ENCODE measurements at places on chromosomes 2 and 18.
A peak's percentile ranks its signal among the peaks of the same experiment; 100 is the strongest.

DNA sequence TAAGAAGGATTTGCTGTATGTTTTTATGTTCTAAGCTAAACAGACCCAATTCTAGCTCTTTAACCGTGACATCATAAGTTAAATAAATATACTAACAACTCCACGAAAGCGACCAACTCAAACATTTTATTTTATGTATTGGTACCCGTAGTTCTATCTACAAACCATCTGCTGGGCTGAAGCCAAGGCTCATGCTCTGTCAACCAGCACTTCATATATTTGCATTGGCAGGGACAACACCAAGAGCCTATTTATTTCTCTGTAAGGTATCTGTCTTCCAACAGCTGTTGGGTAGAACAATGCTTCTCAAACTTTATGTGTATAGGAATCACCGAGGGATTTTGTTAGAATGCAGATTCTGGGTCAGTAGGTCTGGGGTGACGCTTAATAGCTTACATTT, 64.5 kb downstream of the PID1 start:
- no peak for DNase-seq

- DNase-seq: no peak
These were observed 29.2 kb downstream of the HS6ST1 start for GRCh38 chr2:128289439-128289838.

DNA sequence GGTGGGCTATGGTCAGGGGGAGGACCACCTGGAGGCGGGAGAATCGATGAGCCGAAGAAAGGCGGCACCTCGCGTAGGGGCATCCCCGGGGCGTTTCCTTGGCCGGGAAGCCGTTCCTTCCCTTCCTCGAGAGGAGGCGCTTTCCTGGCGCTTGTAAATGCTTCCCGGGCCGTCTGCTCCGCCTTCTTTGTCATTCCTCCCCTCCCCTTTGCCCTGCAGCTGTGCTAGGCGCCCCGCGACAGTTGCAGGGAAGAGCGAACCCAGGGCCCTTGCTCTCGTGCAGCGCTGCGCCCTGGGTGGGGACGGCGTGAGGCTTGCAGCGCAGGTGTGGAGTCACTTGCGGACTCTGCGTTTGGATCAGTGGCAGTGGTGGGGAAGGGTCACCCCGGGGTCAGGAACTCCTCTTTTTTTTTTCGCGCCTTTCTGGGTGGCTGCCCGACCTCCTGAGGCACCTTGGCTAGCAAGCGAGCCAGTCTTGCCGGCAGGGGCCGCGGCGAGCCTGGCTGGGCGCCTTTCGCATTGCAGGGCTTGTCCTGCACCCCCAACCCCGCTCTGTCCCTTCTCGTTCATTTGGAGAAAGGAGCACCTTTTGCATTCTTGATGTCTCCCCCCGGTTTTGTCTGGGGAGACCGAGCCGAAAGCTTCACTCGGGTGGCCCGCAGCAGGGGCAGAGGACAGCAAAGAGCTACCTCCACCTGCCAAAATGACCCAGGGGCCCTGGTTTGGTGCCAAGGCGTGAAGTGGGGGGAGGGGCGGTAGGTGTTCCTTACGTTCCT, 858 bp downstream of the KCNS3 start:
- DNase-seq: peak; percentile 33

DNA sequence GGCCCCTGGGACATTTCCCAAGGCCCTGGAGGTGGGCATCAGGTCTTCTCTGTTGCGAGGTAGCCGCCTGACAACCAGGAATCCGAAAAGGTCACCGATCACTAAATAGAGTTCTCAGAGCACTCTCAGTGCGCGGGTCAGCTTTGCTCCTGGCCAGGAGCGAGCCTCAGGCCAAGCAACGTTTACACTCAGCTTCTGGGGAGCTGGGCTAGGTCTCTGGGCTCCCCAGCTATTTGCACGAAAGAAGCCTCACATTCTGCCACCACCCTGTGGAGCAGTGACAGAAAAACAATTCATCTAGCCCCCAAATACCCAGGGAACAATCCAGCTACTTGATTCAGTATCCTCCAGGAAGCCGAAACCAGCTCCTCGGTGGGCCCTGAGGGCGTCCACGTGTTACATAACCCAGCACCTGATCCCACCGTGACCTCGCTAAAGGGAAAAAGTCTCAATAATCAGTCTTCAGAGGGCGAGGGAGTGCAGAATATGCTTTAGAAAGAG, 3.3 kb downstream of the SH3BP4 start:
- no peak for DNase-seq

- DNase-seq: no peak
These were observed 43.8 kb downstream of the REEP1 start for GRCh38 chr2:86293612-86294011.

GRCh38 chr18:65821911-65822310, 71.1 kb downstream of the CDH7 start:
- no peak for DNase-seq

GRCh38 chr2:238881353-238882081, 33.6 kb downstream of the TWIST2 start:
- no peak for DNase-seq

DNA sequence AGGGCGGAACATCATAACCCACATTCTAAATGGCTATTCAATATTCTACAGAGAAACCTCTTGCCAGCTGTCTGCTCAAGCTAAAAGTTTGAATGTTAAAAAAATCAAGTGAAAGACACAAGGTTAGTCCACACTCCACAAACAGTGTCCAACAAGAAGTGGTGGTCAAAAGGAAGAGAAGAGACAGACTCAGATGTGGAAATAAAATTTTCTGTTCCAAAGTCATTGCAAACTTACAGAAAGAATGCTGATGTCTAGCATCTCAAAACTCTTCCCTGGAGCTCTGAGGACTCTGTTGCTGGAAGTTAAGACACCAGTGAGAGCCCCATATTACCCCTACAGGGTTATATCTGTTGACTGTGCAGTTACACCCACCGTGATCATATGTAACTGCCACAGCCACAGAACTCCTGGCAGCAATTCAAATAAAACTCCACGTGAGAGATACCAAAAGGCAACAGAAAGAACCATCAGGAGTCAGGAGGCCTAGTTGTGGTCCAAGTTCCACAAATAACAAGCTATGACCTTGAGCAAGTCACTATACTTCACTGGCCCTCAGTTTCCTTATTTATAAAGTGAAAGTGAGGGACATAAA, 60.9 kb downstream of the AAK1 start:
- no peak for DNase-seq

GRCh38 chr2:241568726-241569125, 10.2 kb downstream of the BOK start:
- DNase-seq: no peak

- DNase-seq: no peak
These were observed 183.4 kb downstream of the CALCRL start for GRCh38 chr2:187264612-187265011.

DNA sequence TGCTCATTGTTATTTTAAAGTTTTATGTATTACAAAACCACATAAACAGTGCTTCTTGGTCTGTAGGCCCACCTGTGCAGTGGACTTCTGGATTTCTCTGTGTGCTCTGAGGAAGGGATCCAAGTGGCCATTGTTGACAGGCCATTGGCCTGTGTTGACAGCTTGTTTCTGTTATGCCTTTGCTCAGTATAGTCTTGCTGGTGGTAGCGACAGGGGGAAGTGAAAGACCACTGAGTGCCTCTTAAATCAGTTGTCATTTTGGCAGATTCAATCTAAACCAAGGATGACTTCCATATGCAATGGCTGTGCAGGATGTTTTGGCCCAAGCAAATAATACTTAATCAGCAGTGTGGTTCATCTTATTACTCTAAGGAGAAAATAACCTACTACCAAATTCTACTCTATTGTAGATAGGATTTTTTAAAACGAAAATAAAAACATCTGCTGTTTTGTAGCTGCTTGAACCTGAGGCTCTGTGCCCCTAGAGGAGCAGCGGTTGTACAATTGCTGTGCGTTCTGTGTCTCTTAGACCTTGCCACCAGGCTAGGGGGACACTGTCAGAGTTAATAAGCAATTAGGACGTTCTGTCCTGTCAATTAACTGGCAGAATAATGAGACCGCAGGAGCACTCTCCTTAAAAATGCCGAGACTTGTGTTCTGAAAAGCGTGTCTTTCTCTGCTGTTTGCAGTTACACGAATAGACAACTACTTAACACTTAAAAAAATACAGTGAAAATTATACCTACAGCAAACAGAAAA, 108.2 kb downstream of the RHBDD1 start:
- DNase-seq: no peak

- DNase-seq: no peak
These were observed 218.2 kb downstream of the NDUFA10 start for GRCh38 chr2:239806758-239807434.

GRCh38 chr2:229445019-229445418, 173.9 kb upstream of the PID1 start:
- no peak for DNase-seq

DNA sequence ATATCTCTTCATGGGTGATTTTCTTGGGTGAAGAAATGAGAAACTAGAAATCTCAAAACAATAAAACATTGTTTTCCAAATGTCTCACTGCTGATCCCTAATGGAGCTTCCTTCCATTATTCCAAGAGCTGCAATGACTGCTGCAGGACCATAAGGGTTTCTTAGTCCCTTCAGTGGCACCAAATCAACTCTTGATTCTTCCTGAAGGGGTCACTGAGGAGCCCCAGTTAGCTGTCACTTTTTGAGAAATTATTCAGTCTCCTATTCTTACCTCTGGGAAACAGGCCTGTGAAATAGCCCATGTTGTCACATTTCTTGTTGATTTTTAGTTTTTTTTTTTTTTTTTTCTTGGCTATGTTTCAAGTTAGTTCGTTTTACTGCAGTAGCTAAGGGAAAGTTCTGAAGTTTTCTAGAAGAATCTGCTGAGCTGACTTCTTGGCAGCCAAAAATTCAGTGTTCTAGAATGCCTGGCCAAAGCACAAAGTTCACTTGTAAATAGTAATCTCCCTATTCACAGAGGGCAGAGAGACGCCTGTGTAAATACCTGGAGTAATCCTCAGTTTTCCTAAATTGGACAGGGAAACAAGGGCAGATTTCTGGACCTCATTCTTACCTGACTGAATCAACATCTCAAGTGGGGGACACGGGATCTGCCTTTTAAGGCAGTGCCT, 480.0 kb downstream of the RIT2 start:
- no peak for DNase-seq

DNA sequence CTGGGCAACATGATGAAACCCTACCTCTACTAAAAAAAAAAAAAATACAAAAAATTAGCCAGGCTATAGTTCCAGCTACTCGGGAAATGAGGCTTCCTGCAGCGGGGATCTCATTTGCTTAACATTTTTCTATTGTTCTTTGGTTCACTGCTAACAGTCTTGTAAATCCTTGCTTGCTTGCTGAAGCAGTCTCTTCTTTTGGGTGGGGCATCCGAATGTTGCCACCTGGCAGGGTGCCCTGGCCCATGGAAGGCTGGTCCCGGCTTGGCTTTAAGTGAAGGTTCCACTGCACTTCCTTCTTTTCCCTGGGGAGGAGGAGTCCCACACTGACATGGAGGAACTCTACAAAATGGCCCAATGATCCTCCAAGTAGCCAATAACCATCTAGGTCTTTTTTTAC, 6.0 kb upstream of the ANKRD29 start:
- DNase-seq: no peak

- DNase-seq: no peak
These were observed 41.9 kb downstream of the C1QL2 start for GRCh38 chr2:119116411-119117295.

GRCh38 chr2:108288534-108289106, at the start of gene SULT1C2:
SULT1C2 (plus strand) TSS chr2:108288895; CDS start chr2:108293668, 4,773 bp downstream.
- peak; percentile 79 for DNase-seq

GRCh38 chr2:30686000-30686399, 121.2 kb downstream of the CAPN13 start:
- no peak for DNase-seq

DNA sequence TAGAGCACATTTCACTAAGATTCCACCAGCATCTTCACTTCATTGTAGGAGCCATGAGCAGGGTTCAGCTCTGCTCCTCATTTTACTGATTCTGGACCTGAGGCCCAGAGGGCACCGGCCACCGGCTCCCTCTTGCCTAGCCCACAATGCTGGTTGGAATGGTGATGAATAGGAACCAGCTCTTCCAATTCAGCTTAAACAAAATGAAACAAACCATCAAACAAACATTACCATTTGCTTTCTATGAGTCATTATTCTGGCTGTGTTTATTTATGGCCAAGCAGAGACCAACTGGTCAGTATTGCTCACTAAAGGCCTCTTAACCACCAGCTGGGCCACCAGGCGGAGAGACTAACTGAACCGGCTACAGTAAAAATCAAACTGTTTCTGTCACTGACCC, 176.7 kb downstream of the MTX2 start:
- no peak for DNase-seq

DNA sequence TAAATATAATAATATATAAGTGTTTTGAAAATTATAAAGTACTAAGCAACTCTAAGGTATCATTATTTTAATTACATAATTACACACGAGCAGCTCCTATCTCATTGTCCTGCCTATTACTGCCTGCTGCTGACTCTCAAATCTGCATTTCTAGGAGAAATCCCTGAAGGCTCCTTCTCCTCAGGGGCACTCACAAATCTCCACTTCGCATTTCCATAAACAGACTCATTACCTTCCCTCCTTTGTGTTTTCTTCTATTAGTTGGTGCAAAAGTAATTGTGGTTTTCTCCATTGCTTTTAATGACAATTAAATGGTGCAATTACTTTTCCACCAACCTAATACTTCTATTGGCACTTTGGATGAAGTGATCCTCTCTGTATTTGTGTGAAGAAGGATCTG, 135.0 kb upstream of the HNMT start:
- DNase-seq: no peak

DNA sequence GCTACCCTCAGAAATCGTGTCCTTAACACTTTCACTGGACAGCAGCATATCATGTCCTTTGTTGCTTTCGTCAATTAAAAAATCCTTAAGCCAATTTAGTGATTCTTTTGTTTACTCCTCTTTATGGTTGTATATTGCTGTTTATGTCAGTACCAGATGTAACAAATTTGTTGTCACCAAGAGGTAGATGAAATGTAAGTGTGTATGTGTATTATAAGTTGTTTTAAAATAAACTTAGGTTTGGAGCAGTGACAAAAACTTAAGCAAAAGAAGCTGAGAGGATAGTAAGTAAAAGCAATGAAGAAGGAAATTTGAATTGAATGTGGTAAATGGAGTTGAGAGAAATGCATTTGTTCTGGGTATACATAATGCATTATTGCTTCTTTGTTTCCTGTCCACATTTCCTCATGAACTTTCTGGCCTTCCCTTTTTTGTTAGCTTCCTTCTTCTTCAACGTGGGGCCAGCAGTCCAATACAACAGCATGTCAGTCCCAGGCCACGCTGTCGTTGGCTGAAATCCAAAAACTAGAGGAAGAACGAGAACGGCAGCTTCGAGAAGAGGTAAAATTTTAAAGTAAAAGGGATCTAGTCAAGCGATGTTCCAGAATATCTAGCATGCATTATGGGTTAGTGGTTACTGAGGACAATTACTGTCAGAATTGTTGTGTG, 30.5 kb upstream of the SNORC start:
- no peak for DNase-seq

- DNase-seq: no peak
These were observed 84.5 kb downstream of the DOCK10 start for GRCh38 chr2:224957540-224958461.

GRCh38 chr2:176479961-176480360, 210.7 kb downstream of the MTX2 start:
- DNase-seq: no peak

- no peak for DNase-seq
These were observed 274.8 kb downstream of the HDAC4 start for GRCh38 chr2:239125726-239126675.

All from left renal pelvis (tissue), 4 donors.